ENCODE measurements at places on chromosomes 11 and 22.

DNA sequence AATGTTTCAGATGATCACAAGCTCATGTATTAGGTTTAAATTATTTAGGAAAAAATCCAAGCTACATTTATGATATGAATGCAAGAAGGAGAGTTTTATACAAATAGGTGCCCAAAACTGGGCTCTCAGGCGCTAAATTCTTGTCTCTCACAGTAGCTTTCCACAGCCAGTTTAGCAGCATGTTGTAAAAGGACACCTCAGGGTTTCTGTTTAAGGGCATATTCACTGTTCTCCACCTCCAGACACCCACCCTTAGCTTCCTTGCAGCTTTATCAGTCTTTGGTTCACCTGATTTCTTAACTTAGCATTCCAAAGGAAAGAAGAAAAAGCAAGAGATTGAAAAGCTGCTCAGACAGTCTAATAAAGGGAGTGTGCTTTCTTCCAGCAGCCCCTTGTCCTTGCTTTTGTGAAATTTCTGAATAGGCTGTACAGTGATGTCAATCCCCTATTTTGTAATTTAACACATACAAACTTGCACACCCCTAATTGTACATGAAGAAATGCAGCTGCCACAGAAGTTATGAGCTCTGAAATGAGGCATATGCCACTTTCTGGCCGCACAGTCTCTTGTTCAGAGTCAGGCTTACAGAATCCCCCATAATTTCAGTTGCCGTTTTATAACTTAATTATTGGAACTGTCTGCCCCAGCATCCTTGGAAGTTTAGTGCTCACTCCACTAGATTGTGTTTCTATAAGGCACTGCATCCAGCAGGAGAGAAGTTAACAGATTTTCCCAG lies 262.1 kb downstream of the DDX10 start:
- no peak for DNase-seq

DNA sequence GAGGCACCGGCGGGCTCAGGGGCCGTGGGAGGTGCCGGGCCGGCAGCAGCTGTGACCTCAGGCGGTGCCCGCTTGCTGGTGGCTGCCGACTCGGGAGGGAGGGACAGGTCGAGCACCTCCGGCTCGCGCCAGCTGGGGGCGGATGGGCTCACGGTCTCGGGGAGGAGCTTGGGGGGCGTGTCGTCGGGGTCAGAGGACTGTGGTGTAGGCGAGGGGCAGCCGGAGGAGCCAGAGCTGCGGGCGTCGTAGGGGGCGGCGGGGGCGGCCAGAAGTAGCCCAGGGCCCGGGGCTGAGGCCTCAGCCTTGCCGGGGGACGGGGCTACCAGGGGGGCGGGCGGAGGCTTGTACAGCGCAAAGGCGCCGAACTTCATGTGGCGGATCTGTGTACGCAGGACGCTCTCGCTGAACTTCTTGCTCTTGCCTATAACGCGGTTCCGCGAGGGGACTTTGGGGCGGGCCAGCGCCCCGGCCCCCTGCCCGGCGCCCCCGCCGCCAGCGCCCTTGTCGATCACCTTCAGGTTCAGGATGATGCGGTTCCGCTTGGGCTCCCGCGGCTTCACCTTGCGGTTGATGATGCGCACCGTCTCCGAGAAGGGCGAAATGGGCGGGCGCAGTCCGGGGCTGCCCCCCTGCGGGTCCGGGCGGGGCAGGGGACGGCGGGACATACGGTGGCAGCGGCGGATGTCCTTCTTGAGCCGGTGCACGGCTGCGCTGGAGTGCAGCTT lies 5.5 kb downstream of the CBX6 start:
- no peak for DNase-seq

DNA sequence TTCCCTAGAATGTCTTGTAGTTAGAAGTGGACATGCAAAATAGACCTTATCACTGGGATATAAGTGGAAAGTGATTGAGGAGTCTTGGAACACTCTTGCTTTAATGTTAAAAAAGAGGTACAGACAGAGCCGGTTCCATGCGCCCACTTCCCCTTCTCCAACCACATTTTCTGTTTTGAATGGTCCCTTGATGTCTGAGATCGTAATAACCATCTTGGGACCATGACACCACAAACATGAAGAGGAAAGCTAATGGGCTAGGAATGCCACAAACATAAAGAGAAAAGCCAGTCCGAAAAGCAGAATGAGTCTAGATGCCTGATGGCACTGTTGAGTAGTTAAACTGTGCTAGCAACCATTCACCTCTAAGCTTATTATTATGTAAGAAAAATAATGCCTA lies 54.8 kb upstream of the SPON1 start:
- DNase-seq: no peak

GRCh38 chr11:108838792-108839105 lies 173.9 kb downstream of the DDX10 start:
- no peak for DNase-seq

GRCh38 chr11:16813126-16813525 lies 74.7 kb downstream of the C11orf58 start:
- no peak for DNase-seq

DNA sequence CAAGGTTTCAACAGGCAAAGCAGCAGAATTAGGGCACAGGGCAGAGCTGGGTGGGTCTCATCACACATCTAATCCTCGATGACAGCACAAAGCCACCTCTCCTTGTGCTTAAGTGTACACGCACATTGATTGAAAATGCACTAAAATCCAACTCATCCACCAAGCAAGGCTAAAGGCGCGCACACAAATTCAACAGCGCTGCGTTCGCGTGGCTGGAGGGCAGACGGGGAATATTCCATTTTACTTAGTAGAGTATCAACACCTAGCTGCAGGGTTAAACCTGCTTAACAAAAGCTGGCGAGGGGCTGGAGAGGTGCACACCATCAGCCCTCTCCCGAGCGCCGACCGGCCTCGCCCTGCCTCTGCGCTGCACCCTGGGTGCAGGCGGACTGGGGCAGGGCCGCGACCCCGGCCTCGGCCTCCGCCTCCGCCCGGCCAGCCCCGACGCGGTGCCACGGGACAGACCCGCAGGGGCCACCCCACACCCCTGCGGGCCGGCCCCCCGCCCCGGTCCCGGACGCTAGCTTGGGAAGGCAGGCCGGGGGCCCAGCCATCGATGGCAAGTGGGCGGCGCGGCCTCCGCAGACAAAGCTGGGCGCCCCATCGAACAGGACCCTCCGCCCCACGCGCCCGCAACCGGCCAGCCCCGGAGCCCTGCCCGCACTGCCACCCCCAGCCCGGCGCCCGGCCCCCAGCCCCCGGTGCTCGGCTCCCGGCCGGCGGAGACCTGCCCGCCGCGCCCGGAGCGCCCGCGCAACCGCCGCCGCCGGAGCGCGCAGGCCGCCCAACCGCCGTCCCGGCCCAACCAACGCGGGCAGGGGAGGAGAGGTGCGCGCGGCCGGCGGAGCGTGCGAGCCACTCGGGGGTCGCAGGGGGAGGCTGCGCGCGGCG lies 929 bp downstream of the PRDM10 start:
- peak; percentile 40 for DNase-seq

GRCh38 chr22:20524004-20524481 lies 16.6 kb downstream of the MED15 start:
- peak; percentile 74 for DNase-seq

- DNase-seq: no peak
These were observed 8.1 kb upstream of the OR5AL1 start for GRCh38 chr11:56404393-56404792.

DNA sequence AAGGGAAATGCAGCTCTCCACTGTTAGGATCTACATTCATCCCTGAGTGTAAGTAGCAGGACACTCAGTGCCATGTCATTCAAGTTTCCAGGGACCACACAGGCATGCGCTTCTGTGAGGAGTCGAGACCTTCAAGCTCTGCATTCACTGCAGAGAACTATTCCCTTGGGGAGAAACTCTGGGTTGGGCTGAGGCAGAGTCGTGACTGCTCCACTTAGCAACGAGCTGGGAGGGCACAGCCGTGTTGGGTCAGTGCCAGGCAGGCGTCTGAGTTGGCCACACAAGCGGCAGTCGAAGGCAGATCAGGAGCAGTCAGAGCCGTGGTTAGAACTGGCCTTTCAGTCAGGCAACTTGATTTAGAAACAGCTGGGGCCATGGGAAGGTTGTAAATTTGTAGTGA lies 14.7 kb downstream of the MPEG1 start:
- no peak for DNase-seq

DNA sequence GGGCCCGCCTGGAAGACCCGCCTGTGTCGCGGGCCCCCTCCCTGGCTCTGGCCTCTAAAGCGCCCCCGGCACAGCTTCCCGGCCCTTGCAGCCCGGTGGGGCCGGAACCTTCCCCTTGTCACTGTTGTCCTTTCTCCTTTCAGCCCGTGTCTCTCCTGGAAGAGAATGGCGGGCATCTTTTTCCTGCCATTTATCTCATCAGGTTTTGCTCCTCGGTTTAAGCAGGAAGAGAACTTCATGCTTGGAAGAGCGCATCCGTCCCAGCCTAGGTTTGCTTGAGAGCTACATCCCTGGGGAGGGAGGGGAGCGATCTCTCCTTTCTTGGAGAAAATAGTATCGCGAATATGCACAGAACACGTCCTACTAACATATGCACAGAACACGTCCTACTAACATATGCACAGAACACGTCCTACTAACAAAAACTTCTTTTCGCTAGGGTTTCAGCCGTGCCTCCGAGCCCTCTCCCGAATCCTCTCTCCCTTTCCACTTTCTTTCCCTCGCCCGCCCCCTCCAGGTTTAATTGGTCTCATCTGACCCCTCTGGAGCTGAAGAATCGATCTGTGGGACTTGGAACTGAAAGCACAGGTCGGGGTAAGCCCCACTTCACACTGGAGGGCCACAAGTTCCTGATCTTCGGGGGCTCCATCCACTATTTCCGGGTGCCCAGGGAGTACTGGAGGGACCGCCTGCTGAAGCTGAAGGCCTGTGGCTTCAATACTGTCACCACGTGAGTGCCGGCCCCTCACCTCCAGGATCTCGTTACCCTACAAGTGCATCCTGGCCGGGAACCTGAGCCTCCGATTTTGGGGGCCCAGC lies 1.2 kb downstream of the GLB1L3 start:
- DNase-seq: no peak

GRCh38 chr11:63535734-63536133 lies 874 bp upstream of the PLAAT4 start:
- DNase-seq: no peak

DNA sequence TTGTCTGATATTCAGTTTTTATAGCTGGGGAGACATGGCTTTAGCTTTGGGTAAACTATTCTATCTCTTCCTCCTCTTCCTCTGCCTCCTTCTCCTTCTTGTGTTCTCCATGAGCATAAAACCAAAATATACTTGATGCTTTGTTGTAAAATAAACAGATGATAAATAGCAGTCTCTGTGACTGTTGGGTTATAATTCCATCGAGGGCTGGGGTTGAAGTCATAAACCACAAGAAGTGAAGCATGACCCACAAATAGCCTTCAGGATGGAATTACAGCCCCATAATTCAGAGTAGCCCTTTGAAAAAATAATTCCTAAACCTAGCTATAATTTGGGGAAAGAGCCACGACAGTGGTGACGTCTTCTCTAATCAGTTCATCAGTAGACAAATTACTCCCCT lies 177.7 kb downstream of the SNX19 start:
- DNase-seq: no peak

GRCh38 chr11:124717421-124717785 lies 22.3 kb upstream of the NRGN start:
- no peak for DNase-seq

Data from RPMI8226 (cell line).